ENCODE measurements at places on chromosomes 2 and 18.

- peak; percentile 42 for DNase-seq
Measured at GRCh38 chr18:9334973-9335696, 562 bp downstream of the TWSG1 start.

DNA sequence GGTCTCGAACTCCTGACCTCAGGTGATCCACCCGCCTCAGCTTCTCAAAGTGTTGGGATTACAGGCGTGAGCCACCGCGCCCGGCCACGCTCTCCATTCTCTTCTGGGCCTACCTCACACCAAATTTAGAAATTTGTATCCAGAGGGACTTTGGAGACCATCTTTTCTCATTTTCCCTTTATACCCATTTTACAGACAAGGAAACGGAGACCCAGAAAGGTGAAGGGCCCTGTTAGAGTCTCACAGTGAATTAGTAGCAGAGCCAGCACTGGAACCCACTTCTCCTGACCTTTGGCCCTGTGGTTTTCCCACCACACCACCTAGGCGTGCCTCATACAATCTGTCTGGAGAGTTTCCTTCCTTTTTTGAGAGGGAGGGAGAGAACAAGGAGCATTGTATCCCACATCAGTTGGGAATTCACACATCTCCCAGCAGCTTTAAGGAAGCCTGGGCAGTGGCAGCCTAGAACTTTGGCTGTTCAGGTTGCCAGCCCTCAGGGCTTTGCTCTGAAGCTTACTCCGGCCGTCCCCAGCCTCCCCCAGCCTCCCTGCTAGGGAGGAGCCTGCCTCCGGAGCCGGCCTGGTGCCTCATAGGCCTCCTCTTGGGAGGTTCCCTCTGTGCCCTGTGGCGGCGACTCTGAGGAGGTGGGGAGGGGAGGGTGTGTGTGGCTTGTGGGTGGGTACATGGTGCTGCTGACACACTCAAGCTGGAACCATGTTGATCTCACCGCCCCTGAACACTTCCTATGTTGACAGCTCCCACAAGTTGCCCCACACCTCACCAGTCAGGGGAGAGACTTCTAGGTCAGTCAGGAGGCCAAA is 13.8 kb downstream of the FOSL2 start:
- no peak for DNase-seq

DNA sequence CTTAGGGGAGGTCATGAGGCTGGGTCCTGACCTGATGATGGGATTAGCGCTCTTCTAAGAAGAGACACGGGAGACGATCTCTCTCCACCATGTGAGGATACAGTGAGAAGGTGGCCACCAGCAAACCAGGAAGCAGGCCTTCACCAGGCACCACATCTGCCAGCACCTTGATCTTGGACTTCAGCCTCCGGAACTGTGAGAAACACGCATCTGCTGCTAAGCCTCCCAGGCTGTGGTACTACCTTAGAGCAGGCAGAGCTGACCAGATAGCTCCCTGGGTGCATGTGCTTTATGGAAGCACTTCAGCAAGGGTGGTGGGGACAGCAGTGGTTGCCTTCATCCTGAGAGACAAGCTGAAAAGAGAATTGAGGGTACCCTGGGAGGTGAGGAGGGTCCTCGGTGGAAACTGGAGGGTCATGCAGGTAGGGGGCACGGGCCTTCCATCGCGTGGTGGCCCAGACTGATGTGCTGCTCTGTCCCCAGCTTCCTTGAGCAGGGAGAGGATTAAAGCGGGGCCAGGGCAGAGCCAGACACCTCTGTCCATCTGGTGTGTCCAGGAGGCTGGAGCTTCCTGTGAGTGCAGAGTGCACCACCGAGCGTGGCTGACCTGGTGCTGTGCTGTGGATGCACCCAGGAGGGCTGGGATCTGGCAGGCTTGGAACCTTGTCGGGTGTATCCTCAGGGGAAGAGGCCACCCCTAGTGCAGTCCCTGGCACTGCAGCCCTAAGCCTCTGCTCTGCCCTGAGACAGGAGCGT is 42.9 kb upstream of the HS6ST1 start:
- DNase-seq: no peak

GRCh38 chr2:105380432-105381100 is 18.3 kb downstream of the FHL2 start:
- no peak for DNase-seq

DNA sequence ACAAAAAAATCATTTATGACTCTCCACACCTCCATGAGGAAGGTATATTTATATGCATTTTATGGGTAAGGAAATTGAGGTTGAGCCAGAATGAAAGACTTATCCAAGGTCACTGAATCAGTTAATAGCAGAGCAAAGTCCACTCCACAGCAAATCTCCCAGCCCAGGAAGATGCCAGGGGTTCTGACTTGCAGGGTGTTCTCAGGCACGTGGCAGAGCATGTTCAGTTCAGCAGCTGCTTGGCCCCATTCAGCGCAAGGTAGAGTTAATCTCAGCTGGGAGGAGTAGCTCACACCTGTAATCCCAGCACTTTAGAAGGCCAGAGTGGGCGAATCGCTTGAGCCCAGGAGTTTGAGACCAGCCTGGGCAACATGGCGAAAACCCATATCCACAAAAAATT is 17.8 kb upstream of the DGKD start:
- DNase-seq: peak; percentile 85

GRCh38 chr2:241029599-241030332 is 31.3 kb downstream of the SNED1 start:
- DNase-seq: no peak

GRCh38 chr2:41965909-41966295 is 81.9 kb upstream of the PKDCC start:
- no peak for DNase-seq

DNA sequence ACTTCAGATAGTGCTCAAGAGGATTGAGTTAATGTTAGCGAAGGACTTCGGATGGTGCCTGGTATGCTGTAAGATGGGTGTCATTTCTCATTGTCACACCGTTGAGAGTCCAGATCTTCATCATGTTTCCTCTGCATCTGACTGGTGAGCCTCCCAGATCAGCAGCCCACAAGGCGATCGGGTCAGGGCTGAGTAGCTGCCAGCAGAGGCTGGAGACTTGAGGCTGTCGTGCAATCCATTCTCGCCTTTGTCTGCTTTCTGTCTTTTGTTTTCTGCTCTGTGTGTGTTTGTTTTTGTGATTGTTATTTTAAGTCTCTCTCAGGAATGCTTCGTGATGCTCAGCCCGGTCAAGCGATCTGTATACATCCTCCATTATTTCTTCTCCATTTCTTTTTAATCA is 95.8 kb downstream of the TGOLN2 start:
- no peak for DNase-seq

DNA sequence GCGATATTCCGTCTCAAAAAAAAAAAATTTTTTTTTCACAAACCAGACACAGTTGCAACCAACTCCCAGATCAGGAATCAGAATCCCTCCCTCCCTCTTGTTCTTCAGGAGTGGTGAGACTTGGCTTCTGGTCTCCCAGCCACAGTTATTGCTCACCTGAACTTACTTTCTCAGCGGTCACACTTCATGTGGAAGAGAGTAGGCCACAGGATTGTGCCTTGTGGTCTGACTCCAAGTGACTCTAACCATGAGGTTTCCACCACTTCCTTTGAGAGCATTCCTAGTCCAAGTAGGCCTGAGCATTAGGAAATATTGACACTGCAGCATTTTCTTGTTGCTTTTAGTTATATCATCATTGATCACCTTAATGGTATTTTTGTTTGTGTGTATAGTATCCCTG is 12.1 kb downstream of the FMNL2 start:
- peak; percentile 14 for DNase-seq

GRCh38 chr18:79476918-79477571 is 81.3 kb downstream of the NFATC1 start:
- no peak for DNase-seq

DNA sequence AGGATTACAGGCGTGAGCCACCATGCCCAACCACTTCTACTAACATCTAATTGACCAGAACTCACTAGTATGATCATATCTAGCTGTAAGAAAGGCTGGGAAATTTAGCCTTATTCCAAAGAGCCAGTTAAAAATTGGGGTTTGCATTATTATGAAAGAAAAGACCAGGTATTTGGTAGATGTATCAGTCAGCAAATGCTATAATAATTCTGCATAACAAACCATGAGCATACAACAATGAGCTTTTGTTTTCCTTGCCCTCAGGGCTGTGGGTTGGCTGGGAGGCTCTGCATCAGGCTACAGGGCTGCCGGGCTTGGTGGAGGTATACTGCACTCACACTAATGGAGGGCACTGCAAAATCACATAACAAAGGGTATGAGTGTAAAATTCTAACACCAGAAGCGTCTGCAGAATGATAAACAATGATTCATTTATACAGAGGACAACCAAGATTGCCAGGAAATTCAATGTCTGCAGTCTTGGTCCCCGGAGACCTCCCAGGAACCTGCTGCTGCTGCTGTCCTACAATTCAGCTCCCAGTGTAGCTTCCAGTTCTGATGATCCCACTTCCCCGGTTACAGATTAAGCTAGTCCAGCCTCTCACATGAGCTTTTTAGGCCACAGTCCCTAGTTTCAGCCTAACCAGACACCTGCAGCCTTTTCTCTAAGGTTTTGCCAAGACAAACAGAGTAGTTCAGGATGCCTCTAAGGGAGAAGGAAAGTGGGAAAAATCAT is 32.2 kb upstream of the ST3GAL5 start:
- DNase-seq: no peak

DNA sequence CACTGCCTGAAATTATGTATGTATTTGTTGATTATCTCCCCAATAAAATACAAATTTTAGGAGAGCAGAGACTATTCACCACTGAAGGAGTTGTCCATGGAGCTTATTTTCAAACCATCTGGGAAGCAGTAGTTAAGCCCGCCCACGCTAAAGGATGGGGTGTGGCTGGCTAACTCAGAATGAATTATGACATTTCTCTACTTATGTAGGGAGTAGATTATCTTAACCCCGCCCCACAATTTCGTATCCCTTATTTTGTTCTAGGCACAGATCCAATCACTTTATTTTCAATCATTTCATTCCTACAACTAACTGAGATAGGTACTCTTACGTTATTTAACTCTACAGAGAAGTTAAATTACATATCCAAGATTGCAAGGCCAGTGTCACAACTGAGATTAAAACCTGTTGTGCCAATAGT is 1.4 kb upstream of the LAPTM4A start:
- DNase-seq: peak; percentile 62

DNA sequence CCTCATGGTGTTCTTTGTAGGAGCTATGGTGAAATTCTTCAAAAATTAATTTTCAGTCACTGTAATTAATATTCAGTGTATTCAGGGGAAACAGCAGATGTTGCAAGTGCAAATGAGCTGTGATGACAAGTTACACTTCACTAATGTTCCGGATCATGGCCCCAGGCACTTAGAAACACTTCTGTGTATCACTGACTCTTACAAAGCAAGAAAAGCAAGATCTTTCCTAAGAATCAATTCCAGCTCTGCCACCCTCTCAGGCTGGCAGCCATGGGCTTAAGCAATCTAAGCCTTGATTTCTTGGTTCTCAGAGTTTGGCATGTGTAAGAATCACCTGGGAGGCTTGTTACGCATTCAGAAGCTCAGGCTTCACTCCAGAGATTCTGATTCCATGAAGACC is 78.0 kb downstream of the MARCHF4 start:
- no peak for DNase-seq

DNA sequence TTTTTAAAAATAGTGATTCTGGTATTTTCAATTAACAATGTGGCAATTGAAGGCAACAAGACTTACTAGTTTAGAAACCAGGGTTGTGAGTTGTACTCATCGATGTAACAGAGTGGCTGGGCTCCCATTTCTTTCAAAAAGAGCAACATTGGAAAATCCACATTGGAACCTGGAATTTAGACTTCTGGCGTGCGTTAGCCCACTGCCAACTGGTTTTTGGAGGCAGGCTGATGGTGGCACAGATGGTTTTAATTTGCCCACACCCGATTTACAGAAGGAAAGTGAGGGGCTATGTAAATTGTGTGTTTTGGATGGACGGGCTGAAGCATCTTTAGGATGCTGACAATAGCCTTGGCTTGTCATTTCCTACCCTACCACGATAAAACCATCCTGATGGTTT is 66.3 kb downstream of the TRPM8 start:
- no peak for DNase-seq

Measured in LoVo (cell line).